Non-pigmented ciliary epithelial cell (primary cell): ENCODE measurements at places on chromosomes 5 and 9.

DNA sequence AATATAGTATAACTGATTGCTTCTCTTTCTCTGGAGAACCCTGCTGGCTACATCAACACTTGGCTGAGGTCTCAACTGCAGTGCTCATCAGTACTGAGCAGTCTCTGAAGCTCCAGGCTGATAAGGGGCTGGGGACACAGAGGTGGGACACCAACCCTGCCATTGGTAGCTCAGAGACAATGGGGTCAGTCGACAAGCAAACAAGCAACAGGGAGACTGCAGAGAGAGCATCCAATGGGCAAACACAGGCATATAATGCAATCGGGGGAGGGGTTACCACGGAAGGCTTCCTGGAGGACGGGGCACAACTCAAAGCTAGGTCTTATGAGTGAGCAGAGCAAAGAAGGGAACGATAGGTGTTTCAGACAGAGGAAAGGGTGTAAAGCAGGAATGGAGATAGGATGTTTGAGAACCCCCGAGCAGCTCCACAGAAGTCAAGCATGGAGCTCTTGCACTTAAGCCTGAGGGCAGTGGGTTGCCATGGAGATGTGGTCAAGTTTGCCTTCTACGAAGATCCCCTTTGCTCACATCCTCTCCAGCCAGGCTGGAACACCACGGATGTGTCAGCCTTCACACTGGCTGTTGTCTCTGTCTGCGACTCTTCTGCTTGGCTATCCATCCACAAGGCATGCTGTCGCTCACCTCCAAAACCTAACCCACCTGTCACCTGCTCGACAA lies 21.5 kb upstream of the AKNA start:
- DNase-seq: no peak

DNA sequence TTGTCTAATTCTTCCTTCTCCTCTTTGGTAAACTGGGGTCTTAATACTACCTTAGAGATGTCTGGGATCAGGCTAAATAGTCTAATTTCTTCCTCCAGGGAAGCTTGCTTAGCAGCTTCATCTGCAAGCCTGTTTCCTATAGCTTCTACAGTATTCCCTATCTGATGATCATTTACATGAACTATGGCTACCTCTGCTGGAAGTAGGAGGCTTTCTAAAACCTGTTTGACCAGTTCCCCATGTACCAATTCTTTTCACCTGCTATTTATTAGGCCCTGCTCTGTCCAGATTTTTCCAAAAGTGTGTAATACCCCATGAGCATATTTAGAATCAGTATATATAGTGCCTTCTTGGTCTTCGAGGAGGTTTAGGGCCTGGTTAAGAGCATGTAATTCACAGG lies 619.8 kb downstream of the HINT1 start:
- DNase-seq: no peak

GRCh38 chr5:151580858-151581257 lies 10.3 kb downstream of the FAT2 start:
- DNase-seq: no peak

- DNase-seq: no peak
Observed at GRCh38 chr5:126143622-126144021, 279.6 kb upstream of the GRAMD2B start.
